ENCODE measurements at places on chromosomes 1 and 21.
A peak's percentile ranks its signal among the peaks of the same experiment; 100 is the strongest.

DNA sequence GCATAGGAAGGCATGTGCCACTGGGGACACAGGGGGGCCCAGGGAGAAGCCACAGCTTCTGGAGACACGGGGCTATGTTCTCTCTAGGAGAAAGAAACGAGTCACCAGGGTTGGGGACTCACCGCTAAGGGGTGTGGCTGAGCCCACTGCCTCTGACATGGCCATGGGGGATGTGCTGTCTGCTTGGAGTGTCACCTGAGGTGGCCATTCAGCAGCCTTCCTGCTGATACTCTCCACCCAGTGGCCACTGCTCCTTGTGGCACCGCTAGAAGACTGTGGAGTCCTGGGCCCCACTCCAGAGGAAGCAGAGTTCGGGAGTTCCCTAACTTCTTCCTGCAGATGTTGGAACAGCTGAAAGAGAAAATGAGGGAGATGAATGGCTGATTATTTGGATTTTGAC is 91.2 kb upstream of the SLC45A1 start:
- no peak for DNase-seq

DNA sequence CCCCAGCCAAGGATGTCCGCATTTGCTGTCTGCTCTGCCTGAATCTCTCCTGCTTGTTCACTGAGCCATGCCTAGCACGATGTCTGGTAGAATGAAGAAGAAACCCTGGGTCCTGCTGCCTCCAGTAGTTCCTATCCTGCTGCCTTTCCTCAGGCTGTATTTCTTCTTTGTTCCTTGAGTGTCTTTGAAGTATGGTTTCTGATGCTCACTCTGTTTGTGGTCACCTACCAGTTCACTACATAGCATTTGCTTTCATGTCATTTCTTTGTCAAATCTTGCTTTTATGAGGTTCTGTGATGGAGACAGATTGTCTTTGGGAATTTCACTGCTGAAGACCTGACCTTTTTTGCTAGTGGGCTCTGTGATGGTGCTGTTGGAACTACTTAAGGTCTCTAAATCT is 5.9 kb downstream of the UCK2 start:
- no peak for DNase-seq

DNA sequence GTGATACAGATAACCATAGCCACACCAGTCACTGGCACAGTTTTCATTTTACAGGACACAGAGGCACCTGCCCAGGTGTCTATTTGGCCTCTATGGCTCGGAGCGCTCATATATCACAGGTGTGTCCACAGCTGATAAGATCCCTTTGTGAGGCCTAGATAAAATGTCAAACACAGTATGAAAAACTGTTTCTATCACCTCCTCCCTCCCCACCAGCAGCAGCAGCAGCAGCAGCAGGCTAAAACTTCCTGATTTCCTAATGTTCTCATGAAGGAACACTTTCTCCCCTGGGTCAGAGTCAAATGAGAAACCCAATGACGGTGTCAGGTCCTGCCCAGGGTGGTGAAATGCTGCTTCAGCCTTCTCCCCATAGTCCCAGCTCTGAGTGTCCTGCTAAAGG is 24.4 kb downstream of the ELAPOR1 start:
- no peak for DNase-seq

DNA sequence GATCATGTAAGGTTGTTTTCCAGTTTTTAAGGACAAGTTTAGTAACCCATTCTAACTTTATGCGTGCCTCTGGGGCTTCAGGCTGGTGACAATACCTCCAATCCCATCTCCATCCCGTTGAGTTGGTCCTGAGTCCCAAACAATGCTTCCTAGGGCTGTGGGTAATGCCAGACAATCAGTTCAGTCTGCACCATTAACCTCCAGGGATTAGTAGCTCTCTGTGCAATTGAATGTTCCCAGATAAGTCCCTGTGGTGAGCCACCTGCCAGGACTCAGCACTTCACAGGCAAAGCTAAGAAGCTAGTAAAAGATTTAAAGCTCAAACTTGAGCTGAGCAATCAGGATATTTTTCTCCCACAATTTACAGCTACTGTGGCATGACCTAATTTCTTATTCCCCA is 462.2 kb upstream of the PTBP2 start:
- no peak for DNase-seq

DNA sequence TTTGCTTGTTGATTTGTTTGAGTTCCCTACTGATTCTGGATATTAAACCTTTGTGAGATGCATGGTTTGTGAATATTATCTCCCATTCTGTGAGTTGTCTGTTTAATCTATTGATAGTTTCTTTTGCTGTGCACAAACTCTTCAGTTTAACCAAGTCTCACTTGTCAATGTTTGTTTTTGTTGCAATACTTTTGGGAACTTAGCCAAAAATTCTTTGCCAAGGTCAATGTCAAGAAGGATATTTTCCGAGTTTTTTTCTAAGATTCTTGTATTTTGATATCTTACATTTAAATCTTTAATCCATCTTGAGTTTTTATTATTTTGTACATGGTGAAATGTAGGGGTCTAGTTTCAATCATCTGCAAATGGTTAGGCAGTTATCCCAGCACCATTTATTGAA is 1230.7 kb upstream of the NCAM2 start:
- no peak for DNase-seq

DNA sequence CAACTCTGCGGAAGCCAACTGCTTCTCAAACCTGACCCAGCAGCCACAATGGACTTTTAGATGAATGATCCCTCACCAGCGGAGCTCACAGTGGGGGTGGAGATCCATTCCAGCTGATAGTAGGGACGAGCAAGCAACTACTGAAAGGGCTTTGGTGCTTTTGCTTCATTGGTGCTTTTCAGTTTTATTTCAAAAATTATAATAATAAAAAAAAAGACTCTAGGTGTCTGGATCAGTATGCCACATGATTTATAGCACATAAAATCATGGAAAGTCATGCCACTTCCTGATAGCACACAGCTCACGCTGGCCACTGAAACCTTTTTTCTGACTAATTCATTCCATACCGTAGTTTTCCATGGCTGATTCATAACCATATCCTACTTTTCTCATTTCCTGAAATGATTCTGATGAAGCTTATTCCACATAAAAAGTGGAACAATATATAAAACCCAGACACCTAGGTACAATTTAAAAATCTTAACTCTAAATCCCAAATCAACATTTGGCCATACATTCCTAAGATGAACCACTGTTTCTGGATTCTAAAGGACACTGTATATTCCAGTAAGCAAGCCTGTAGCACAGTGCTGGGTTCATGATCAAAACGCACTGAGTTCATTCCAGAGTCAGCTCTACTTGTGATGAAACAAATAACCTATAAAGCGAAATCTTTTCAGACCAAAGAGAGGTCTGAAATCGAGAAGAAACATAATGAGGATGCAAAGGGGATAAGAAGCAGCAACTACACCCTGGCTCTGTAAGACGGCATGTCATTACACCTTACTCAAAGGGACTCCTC is 41.3 kb upstream of the KCNE1 start:
- no peak for DNase-seq

DNA sequence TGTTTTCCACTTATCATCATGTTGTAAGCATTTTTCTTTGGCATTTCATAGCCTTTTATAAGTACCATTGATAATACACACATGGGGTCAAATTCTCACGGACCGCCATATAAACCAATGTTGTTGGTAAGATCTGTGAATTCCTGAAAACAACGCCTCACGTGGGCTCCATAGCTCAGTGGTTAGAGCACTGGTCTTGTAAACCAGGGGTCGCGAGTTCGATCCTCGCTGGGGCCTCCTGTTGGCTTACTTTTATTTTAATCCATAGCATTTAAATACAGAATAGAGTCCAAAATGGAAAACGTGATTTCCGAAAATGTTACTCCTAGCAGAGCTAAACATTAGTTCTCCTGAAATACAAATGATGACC is 83.1 kb downstream of the HHIPL2 start:
- peak; percentile 48 for DNase-seq

DNA sequence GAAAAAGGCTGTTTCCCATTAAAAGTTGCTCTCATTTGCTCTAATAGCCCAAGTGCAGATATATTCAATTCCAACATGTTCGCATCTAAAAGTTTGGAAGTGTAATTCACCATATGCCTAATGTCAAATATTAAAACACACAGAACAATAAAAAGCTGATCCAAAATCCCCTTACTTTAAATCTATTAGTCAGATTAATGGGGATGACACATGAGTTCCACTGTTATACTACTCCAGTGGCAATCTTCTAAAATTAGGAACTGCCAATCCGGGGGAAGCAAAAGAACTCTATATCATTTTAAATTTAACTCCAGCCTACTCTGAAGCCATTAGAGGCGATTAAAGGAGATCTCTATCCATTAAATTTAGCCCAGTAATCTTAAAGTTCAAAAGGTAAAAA is 317.1 kb downstream of the NTNG1 start:
- no peak for DNase-seq

DNA sequence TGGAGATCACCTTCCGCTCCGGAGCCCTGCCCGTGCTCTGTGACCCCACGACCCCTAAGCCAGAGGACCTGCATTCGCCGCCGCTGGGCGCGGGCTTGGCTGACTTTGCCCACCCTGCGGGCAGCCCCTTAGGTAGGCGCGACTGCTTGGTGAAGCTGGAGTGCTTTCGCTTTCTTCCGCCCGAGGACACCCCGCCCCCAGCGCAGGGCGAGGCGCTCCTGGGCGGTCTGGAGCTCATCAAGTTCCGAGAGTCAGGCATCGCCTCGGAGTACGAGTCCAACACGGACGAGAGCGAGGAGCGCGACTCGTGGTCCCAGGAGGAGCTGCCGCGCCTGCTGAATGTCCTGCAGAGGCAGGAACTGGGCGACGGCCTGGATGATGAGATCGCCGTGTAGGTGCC is 9.6 kb downstream of the SPATA46 start:
- DNase-seq, result no peak

DNA sequence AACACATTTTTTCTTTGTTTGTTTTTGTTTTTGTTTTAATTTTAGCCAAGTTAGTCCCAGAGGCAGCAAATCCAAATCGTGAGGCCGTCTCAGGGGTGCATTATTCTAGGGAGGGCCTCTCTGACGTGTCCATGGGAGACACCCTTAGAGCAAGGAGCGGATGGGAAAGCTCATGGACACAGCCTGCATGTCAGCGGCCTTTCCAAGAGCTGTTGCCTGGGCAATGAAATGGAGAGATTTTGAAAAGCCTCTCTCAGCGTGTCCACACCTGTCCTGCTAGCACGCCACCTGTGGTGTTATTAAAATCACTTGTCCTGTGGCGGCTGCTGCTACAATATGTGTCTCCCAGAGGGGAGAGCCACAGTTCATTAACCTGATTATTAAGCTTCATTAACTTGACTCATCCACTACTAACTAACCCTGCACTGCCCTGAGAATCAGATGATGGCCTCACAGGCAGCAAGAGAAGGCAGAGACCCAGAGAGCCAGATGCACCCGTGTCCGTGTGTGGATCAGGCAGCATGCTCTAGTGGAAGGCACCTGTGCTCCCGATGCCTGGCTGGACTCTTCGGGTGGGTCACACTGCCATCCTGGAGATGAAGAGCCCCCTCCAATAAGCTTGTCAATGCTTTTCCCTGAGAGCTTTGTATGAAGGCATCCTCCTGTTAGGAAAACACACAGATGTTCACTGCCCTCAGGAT is 133.3 kb downstream of the PGBD5 start:
- no peak for DNase-seq

GRCh38 chr1:212132025-212132424 is 96.5 kb downstream of the DTL start:
- DNase-seq, result no peak

- no peak for DNase-seq
Measured at GRCh38 chr1:115828101-115829022, 12.6 kb downstream of the NHLH2 start.

DNA sequence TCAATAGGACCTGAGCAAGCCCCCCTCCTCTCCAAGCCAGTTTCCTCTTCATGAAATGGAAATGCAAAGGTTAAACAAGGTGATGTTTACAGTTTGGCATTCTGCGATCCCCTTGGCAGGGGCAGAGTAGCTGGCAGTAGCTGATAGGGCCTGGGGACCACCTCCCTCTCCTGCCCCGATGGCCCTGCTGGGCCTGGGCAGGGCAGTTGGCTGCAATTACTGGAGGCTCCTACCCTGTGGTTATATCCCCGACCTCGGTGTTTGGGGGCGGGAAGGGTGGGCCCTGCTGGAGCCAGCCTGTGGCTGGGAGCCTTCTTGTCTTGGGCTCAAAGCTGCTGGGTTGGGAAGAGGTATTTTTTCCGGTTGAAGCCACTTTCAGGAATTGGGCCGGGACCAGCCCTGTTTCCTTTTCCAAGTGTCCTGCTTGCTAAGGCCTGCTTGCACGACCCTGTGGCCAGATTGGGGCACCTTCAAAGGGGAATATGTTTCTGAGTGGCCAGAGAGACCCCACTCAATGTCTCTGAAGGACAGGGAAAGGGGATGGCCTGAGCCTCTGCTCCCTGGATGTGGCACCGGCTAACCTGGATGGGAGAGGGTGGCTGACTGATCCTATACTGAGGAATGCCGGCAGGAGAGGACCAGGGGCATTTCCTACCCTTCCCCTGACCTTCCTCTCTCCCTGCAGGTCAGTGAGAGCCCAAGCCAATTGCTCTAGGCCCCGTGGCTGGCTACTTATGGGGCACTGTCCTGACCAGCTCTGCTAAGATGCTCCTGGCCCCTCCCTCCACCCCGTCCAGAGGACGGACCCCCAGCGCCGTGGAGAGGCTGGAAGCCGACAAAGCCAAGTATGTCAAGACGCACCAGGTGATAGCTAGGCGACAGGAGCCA is 1.9 kb downstream of the FAM110D start:
- no peak for DNase-seq

GRCh38 chr1:145972580-145972979 is 8.1 kb downstream of the POLR3GL start:
- no peak for DNase-seq

GRCh38 chr21:41459884-41460534 is 34.0 kb downstream of the MX1 start:
- no peak for DNase-seq

DNA sequence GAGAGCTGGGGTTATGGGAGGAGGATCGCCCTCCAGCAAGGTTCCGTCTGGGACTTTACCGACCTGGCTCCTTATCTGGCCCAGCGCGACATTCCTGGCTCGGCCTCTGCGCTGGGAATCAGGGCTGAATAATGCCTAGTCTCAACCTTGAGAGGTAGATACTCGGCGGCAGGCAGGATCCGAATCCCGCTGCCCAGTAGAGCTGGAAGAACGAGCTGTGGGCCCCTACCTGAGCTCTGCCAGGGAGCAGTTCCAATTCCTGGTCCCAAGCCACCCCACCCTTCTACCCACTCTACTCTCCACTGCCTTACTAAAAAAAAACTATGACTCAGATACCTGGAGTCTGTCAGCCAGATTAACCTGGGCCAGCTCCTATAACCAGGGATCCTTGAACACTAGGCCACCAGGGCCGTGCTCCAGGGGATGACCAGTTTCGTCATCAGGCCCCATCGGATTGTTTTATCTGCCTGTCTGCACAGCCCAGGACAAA is 53.6 kb downstream of the RHBG start:
- no peak for DNase-seq

Data from activated T-cell treated with anti-CD3 and anti-CD28 coated beads for 4 hours (primary cell).